CD4-positive, alpha-beta T cell treated with Interferon gamma for 1 hour (primary cell): ENCODE measurements at places on chromosomes 12 and 14.

GRCh38 chr12:10505620-10506019 lies at the start of gene EIF2S3B:
Gene EIF2S3B (plus strand): TSS chr12:10505890. CDS start chr12:10505903, 13 bp downstream.
- DNase-seq = no peak

DNA sequence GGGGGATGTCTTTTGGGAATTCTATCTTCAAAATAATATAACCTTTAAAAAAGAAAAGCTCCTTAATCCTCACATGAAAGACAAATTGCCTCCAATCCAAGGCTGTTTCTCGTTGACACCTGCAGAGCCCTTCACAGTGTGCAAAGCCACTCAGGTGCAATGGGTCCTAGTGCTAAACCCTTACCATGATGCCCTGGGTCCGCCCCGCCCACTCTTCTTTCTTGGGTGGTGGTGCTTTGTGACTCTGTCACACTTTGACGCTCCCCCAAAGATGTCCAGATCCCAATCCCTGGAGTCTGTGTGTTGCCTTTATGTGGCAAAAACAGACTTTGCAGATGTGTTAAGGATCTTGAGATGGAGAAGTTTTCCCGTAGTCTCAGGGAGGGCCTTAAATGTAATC lies 29.7 kb downstream of the CLMN start:
- no peak for DNase-seq

GRCh38 chr14:22563987-22564386 lies 25.0 kb downstream of the DAD1 start:
- no peak for DNase-seq

GRCh38 chr12:2154050-2154449 lies 101.3 kb downstream of the CACNA1C start:
- no peak for DNase-seq

- DNase-seq = no peak
Measured at GRCh38 chr12:40149673-40150260, 43.9 kb upstream of the SLC2A13 start.

DNA sequence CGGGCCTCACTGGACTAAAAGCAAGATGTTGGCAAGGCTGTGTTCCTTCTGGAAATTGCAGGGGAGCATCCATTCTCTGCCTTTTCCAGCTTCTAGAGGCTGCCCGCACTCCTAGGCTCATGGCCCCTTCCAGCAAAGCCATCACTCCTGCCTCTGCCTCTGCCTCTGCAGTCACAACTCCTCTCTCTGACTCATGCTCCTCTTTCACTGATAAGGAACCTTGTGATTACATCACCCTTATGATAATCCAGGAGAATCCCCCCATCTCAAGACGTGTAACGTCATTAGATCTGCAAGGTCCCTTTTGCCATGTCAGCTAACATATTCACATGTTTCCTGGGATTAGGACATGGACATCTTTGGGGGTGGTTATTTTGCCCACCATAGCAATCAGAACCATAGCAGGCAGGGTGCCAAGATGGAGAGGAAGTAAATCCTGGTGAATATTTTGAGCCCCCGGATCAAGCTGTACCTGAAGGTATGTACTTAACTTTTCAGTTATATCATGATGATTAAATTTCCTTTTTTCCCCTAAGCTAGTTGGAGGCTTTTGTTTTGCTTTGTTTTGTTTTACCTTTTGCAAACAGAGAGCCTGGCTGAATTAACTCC lies 123.6 kb downstream of the SCARB1 start:
- DNase-seq = no peak

DNA sequence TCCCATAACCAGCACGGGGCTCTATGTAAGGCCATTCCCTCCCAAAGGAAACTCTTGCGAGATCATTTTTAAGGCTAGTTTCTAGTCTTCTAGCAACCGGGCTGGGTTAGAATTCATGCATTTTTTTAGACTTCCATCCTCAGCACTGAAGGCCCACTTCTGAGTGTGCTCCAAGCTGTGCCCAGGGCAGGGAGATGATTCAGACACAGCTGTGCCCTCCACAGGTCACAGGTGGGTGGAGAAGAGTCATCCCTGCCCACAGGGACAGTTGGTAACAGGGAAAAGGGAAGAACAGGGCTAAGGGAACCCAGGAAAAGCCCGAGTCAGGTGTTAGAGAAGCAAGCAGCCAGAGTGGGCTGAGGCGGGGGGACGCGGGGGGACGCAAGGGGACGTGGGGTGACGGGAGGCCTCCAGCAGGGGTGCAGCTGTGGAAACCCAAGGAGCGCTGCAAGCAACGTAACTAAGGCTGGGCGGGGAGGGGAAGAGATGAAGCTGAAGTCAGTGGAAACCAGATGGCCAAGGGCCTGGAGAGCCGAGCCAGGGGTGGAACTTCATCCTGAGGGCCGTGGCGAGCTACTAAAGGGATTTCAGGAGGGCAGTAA lies 27.2 kb upstream of the PPP2R5C start:
- no peak for DNase-seq

DNA sequence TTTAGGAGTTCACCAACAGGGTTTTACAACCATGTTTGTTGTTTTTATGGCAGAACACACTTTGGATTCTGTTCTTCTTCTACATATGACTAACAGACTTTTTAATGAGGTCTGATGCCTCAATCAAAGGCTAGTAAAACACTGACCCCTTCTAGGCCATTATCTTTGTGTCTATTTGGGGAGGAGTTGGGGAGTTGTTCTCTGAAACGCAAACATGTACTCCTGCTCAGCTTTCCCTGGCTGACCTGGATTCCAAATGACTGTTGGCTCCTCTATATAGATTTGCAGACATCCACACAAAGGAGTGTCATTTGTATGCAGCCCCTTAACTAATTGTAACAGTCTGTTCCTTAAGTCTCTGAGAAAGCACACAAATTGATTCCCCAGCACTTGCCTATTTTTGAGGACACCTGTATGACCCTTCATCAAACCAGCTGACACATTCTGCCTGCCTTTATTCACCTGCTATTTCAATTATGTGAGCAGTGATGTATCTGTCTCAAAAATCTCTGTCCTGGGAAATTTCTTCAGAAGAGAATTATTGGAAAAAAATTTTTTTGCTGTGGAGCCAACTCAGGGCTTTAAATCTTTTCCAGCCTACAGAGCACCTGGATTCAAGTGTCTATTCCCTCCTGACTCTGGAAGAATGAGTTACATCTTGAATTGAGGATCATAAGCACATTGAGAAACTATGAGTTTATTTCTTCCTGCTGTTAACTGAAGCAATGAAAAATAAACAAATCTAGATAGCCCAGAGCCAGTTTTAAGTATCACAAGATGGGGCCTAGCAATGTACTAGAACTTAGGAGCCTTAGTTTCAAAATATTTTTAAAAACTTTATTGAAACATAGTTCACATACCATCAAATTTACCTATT lies 417.2 kb downstream of the RAD51B start:
- DNase-seq = no peak
